ENCODE measurements at places on chromosomes 7 and 10.

DNA sequence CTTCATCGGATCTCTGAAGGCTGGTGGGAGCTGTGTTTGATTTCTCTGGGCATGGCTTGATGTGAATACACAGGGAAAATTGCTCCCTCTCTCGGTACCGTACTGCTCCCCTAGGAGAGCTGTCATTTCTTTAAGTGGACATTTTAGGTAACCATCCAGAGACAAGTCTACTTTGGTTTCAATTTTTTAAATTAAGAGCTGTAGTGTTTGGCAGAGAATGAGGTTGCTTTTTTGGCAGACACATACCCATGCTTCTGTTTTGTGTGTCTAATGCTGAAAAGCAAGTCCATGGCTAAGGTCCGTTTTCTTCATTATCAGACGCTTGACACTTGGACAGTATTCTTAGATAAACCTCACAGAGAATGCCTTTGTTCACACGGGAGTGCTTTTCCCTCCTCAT is 61.3 kb upstream of the TRIL start:
- DNase-seq = no peak

DNA sequence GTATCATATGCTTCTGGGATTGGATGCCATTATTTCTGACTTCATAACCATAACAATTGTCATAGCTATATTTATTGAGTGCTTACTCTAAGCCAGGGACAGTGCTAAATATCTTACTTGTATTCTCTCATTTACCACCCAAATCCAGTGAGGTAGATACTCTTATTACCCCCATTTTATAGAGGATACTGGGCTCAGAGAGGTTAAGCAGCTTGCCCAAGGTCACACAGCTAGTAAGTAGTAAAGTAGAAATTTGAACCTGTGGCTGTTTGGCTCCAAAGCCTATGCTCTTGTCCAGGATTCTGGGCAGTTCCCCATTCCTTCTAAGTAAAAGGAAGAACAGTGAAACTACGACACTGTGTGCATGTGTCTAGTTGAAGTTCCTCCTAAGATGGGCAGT is 56.5 kb downstream of the COL13A1 start:
- no peak for DNase-seq

DNA sequence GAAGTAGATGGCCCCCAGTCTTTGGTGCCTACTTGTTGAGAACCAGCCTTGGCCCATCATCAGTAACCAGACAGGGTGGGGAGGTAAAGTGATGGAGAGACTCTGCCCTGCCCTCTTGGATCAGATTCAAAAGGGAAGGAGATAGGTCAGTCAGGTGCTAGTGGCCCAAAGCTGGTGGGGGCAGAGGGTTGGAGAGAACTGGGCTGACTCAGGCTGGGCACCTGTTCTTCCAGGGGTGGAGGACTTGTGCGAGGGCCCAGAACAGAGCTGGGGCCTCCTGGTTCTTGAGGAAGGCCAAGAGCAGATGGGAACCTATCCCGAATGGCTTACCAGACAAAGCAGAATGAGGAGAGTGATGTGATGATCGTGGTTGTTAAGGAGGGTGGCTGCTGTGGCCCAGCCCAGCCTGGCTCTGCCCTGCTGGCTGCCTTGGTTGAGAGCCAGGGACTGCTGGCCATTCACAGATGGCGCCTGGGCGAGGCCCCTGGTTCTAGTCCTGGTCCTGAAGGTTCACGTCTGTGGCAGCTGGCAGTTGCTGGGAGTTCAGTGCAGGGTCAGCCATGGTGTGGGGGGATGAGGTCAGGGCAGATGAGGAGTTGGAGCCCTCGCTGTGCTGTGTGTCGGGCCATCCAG is 36.6 kb downstream of the PALD1 start:
- no peak for DNase-seq

- DNase-seq = no peak
Measured at GRCh38 chr10:27355918-27356573, 115.4 kb upstream of the ACBD5 start.

GRCh38 chr7:143085109-143085508 is 33.0 kb downstream of the OR6V1 start:
- DNase-seq = no peak

DNA sequence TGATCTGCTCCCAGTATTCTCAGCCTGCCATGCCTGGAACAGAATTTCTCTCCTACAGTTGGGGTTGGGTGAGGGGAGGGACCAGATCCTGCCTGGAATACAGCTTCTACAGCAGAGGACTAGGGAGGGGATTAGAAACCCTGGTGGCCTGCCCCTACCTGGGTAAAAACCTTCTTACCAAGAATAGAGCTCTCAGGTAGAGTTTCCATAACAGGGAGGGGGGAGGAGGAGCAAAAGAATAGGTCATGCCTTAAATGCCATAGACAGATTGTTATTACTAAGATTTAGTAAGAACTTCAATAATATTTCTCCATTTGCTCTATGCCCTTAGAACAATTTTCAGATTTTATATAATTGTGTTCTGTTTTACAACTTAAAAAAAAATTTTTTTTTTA is 33.5 kb upstream of the TSPAN33 start:
- DNase-seq = no peak

Data from activated CD4-positive, CD25-positive, alpha-beta regulatory T cell treated with anti-CD3 and anti-CD28 coated beads, Interleukin-2, amount 50 U/mL, for 72 hours (primary cell).